ENCODE measurements at places on chromosomes 16 and 17.

DNA sequence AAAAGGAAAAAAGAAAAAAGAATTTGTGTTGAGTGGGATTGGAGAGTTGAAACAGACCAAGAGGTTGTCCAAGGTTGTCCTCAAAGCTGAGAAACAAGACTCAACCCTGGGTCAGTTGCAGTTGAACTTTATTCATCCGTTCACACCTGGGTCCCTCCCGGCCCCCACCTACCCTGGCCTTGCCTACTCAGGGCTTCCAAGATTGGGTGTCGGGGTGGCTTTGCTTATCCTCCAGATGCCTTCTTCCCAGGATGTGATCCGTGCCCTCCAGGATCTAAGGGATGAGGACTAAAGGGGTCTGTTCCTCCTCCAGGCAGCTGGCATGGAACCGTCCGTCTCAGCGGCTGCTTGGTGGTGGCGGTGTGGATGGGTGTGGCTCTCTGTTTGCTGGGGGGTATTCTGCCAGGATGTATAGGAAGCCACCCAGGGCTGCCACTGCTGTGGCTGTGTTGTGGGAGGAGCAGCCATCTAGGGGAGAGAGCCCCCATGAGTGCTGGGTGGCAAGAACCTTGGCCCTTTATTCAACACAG, 10.3 kb upstream of the NAGPA start:
- DNase-seq, result no peak

- no peak for DNase-seq
These were observed 10.0 kb downstream of the RPL19 start for GRCh38 chr17:39210093-39210434.

GRCh38 chr17:17661134-17661533, 20.1 kb upstream of the RAI1 start:
- DNase-seq, result no peak

GRCh38 chr16:78515421-78515820, 416.0 kb downstream of the WWOX start:
- DNase-seq, result no peak

- no peak for DNase-seq
These were observed 497.0 kb upstream of the HSBP1 start for GRCh38 chr16:83310816-83311215.

DNA sequence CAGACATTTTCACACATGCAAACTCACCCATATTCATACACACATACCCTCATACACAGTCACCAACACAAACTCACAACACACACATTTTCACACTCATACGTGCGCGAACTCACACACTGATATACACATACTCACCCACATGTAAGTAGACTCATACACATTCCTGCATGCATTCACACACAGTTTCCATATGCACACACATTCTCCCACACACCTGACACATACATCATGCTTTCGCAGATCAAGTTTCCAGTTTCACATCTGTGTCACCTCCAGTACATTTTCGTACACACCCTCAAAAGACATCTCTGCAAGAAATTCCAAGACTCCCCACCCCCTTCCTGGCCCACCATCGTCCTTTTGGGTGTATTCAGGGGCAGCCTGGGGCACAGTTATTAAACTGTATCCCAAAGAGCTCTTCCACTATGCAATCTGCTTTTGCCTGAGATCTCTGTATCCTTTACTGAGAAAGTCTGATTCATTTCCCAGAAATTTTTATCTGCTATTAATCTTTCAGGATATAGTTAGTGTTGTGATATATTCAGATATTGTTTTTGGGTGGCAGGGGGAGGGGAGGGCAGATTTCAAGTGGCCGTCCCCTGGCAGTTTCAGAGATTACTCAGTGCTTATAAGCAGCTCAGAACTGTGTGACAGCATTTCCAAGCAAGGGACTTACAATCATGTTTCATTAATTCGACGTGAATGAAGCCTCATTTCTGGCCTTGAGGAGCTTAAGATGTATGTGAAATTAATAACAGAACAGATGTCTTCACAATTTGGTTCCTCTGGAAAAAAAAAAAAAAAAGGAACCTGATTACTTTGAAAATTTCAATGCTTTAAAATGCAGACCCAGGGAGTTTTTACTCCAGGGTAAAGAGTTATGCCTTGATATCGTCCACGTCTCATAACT, 35.3 kb upstream of the MMP2 start:
- DNase-seq, result no peak

DNA sequence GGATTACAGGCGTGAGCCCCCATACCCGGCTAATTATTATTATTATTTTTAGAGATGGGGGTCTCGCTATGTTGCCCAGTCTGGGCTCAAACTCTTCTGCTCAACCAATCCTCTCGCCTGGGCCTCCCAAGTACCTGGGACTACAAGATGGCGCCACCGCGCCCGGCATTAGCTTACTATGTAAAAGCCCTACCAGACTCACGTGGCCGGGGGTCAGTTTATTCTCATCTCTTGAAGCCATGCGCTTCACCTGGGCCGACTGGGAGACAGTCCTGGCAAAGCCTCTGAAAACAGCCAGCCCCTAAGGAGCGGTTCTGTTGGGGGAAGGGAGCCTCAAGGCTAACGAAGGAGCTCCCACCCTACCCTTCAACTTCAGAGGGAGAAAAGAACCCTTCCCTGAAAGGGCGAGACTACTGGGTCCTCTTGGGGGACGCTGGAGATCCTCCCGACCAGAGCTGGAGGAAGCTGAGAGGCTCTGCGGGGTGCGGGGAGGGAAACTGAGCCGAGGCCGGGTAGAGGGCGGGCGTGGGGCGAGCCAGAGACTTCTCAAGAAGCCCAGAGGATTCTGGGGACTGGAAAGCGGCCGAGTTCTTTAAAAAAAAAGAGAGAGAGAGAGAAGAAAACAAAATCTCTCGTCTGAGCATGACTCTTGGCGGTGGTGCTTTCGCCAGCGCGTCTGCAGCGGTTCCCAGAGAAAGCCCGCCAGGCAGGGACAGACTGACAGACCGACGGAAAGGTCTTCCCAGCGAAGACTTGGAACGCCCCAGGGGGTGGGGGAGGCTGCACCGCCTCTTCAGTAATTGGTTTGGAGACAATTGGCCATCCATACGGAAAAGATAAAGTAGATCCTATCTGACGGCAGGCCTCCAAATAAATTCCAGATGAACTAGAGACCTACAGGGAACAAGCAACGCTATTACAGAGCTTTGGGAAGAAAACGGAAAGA, 5.6 kb upstream of the TUBG2 start:
- peak; percentile 85 for DNase-seq

- peak; percentile 12 for DNase-seq
These were observed 18.6 kb downstream of the RAD51C start for GRCh38 chr17:58710948-58711552.

GRCh38 chr16:87828907-87829621, 40.2 kb downstream of the SLC7A5 start:
- no peak for DNase-seq

DNA sequence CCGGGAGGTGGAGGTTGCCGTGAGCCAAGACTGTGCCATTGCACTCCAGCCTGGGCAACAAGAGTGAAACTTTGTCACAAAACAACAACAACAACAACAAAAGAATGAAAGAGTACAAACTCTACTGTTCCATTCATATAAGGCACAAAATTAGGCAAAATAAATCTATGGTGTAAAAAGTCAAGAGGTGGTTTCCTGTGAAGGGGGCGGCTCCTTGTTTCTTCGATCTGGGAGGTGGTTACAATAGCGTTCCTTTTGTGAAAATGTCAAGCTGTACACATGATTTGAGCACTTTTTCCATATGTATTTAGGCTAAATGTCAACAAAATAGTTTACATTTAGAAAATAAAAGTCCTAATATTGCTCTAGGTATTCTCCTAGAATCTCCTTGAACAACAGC, 6.9 kb downstream of the SIAH1 start:
- no peak for DNase-seq

- DNase-seq, result no peak
These were observed 13.6 kb downstream of the USP36 start for GRCh38 chr17:78826836-78827509.

- no peak for DNase-seq
These were observed 772.8 kb downstream of the CDH8 start for GRCh38 chr16:61263400-61263799.

DNA sequence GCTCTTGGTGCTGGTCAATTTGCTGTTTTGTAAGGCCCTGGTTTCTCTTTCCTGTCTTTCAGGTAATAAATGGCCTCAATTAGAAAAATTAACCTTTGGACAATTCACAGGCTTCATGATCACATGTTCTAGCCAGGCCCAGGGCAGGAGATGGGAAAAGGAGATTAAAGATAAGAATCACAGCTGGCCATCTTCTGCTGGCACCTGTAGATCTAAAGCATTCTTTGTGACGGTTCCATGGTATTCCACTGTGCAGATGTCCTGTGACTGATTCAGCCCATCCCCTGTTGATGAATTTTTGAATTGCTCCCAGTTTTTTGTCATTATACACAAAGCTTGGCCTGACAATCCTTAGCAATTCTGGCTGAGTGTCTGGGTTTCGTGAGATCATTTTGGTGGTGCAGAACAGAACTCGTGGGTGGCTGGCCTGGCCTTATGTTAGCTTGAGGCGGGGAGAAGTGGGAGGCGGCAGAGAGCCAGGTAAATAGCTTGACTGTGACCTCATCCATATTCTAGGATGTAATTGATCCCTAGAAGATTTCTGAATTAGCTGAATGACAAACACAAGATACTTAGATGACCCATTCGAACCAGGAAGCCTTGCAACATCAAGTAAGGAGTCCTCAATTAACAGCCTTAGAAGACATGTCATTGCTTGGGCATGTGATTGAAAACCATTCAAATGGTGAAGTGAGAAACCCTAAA, 14.1 kb downstream of the TMC5 start:
- DNase-seq, result no peak

- peak; percentile 52 for DNase-seq
These were observed 25.9 kb upstream of the SPATA32 start for GRCh38 chr17:45287526-45288500.

- no peak for DNase-seq
These were observed 11.9 kb downstream of the MAP3K3 start for GRCh38 chr17:63634163-63634562.

- no peak for DNase-seq
These were observed 5.1 kb downstream of the GDPD3 start for GRCh38 chr16:30108059-30108850.

- DNase-seq, result peak; percentile 97
These were observed 1.0 kb downstream of the PER1 start for GRCh38 chr17:8151120-8151640.

- DNase-seq, result no peak
These were observed 74.9 kb downstream of the DYNLRB2 start for GRCh38 chr16:80615735-80616134.

DNA sequence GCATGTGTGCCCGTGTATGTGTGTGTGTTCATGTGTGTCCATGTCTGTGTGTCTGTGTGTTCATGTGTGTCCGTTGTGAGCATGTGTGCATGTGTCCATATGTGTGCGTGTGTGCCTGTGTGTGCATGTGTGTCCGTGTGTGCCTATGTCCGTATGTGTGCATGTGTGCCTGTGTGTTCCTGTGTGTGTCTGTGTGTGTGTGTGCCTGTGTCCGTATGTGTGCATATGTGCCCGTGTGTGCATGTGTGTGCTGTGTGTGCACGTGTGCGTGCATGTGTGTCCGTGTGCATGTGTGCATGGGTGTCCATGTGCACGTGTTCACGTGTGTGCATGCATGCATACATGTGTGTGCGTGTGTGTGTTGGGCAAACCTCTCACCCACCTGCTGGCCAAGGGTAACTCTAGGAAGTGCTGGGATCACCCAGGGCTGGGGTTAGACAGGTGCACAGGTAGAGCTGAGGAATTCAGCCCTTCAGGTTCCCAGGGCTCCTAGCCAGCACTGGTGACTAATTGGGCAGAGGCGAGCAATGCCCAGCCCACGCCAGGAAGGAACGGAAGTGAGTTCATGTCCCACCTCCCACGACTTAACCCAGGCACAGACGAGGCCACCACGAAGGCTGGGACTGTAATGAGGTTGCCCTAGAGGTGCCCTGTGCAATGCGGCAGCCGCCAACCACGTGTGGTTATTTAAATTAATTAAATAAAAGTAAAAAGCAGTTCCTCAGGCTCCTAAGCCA, 8.2 kb upstream of the CSNK1D start:
- DNase-seq, result no peak

GRCh38 chr17:81243333-81243664, 4.2 kb downstream of the NDUFAF8 start:
- DNase-seq, result no peak

DNA sequence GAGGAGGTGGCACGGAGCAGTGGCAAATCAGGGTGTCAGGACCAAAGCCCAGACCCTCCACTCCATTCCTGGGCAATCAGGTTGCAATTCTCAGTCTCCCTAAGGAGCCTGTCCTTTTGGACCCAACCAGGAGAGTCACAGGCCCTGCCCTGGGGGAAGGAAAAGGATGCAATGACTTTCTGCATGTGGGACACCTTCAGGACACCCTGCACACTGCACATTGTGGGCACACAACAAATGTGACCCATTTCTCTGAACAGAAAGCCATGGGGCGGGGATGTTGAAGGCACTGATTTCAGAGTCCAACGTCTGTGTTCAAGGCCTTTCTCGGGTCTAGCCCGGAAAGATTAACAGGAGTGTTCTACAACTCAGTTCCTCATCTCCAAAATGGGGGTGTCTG, 286.2 kb upstream of the FOXF1 start:
- no peak for DNase-seq

- no peak for DNase-seq
These were observed 30.1 kb downstream of the INTS2 start for GRCh38 chr17:61897548-61898180.

- DNase-seq, result no peak
These were observed 76.8 kb downstream of the PLXDC1 start for GRCh38 chr17:39074676-39075075.

DNA sequence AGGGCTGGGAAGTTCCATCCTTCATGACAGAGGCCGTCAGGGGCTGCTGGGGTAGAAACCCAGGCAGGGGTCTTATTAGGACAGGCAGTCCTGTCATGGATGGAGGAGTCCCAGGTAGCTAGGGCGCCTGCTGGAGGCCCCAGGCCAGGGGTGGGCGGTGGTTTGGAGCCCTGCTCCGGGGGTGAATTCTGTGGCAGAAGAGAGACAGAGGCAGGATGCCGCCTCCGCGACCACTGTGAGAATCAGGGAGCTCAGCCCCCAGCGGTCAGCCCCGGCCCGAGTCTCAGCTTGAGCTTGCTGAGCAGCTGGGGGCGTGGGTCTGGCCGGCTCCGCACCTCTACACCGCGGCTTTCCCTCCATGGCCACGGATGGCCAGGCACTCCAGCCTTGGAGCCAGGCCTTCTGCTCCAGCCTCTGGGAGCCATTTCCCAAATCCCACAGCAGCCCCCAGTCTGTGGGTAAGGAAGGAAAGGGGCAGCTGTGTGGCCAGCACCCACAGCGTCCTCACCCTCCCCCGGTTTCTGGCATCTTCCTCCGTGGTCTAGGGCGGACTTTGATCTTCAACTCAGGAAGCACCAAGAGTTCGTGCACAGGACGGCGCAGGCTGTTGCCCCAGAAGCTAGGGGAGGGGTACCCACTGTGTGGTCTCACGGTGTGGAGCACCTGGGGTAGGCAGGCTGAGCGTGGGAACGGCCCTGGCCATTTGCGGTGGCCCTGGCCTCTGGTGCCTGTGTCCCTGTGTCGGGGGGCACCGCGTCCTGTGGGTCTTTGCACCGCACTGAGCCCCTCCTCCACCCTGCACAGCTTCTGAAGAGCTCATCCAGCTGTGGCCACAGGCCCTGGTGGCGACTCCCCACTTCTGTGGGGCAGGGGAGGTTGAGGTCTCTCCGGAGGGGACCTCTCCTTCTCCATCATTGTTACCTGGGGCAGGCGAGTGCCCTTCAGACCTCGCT, 14.1 kb downstream of the CD7 start:
- DNase-seq, result no peak

Data from hindlimb muscle (tissue), 1 donor.